Activated gamma-delta T cell treated with anti-CD3 and anti-CD28 coated beads, Interleukin-2, amount 50 U/mL, for 16 hours (primary cell): ENCODE measurements at places on chromosomes 7 and 10.

DNA sequence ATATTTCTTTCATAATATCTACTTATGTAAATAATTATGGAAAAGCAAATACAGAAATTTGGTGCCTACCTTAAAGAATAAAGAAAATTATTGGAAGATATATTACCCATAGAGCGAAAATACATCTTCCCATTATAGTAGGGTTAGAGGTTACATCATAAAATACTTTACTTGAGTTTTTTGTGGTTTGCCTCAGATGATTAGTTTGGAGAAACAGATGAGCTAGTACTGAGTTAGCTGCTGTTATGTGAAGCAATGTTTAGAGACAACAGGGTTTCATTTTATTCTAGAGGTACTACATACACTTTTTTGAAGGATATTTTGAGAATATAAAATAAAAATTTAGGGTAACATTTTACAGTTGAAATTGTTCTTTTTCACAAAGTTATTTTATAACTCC is 2.9 kb upstream of the MLLT10 start:
- no peak for DNase-seq

GRCh38 chr7:83547526-83547925 is 101.4 kb downstream of the SEMA3E start:
- DNase-seq: no peak

DNA sequence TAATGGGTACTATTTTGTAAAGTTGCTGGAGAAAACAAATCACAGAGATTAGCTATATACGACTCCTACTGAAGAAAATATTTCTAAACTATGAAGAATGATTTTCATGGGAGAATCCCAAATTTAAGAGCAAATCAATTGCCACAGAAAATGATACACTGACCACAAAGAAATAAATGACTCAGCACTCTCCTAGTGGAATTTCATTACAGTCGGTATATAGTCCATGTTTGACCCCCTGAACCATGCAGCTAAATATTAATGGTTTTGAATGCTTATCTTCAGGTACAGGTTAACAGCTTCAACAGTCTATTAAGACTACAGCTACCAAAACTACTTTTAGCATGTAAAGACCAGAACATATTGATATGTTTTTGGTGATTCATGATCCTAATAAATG is 65.0 kb downstream of the IDE start:
- DNase-seq: no peak

DNA sequence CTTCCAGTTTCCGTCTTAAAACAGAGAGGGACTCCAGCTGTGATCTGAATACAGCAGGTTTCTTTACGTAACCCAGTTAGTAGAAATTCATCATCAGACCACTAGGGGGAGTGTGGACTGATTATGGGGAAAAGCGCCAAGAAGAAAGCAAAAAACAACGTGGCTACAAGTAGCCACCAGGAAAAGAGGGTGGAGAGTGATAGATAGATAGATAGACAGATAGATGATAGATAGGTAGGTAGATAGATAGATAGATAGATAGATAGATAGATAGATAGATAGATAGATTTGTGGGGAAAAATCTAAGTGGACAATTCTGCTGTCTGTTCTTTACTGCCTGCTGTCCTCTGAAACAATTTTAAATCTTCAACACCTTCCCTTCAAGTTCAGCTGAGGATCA is 12.7 kb upstream of the AKR1B10 start:
- DNase-seq: peak; percentile 3

GRCh38 chr7:29262191-29262917 is 67.8 kb downstream of the CHN2 start:
- DNase-seq: no peak

GRCh38 chr7:113774182-113774807 is 144.5 kb downstream of the PPP1R3A start:
- DNase-seq: no peak

DNA sequence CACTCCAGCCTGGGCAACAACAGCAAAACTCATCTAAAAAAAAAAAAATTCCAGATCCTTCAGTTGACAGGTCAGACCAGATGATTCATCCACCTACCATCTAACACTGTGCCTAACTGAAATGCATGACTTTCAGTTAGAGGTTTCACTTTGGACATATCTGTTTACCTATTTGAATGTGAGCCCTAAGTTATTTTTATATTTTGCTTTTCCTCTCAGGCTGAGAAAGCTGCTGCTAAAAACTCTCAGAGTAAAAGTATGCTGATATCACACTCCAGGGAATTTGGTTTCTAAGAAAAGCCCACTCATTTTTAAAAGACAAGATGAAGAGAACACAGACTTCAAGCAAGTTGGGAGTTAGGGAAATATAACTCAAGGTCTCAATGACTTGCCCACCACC is 126.0 kb downstream of the SGMS1 start:
- DNase-seq: no peak

GRCh38 chr10:122255509-122256301 is 15.4 kb upstream of the BTBD16 start:
- DNase-seq: no peak

GRCh38 chr7:28686418-28686800 is 271.7 kb downstream of the TRIL start:
- no peak for DNase-seq

DNA sequence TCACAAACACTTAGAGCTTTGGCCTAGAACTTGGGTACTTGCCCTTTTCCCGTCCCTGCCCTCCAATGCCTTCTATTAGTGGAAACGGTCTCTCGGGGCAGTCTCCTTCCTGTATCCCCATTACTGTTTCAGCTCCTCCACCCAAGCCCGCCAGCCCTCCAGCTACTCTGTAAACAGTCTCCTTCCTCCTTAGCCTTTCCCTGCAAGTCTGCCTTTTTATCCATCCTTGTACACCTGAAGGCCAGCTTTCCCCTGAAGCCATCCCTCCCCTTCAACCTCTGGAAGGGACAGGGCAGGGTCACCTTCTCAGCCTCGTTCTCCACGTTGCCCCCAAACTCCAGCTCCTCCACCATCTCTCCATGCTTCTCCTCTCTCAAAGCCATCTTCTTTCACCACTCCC is 108.1 kb upstream of the ZNF746 start:
- no peak for DNase-seq

DNA sequence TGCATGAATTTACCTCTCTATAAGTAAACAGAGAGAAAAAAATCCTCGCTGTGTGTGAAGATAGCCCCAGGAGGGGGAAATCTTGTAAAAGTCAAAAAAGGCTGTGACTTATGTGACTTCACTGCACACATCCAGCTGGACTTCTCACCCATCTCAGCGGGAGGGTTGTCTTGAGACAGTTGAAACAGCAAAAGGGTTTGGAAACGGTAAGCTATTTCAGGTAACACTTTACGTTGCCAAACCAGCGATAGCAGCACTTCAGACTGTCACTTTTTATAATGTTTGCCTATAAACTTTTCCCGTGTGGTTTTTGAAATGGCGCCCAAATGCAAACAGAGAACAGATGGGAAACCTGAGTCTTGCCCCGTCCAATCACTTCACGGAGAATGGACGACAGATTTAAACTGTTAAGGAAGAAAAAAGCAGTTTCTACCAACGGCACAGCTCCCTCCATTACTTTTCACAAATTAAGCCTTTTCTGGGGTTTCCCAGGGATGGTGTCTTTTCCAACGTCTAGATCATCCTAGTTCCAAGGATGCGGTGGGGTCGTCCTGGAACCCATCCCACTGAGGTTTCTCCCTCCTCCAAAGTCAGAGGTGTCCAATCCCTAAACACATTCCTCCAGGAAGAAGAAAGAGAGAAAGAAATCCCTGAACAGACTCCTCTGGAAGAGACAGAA is 25.2 kb downstream of the FGFR2 start:
- no peak for DNase-seq

- no peak for DNase-seq
Observed at GRCh38 chr7:2008101-2008935, 224.4 kb downstream of the MAD1L1 start.

DNA sequence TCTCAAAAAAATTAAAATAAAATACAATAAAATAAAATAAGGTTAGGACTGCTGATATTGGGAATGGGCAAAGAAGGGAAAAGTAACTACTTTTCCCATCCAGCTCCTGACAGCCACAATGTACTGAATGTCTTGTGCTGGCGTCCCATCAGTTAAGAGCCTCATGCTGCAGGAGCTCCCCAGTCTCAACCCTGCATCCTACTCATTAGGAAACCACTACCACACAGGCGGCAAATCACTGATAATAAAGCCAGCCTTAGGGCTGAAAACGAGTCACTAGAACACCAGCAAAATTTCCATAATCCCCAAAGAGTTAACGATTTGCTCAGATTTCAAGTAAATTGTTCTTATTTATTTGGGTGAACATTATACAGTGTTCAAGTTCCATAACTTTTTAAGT is 4.3 kb downstream of the YWHAG start:
- no peak for DNase-seq

- no peak for DNase-seq
Observed at GRCh38 chr7:30937416-30937815, 25.8 kb downstream of the AQP1 start.

DNA sequence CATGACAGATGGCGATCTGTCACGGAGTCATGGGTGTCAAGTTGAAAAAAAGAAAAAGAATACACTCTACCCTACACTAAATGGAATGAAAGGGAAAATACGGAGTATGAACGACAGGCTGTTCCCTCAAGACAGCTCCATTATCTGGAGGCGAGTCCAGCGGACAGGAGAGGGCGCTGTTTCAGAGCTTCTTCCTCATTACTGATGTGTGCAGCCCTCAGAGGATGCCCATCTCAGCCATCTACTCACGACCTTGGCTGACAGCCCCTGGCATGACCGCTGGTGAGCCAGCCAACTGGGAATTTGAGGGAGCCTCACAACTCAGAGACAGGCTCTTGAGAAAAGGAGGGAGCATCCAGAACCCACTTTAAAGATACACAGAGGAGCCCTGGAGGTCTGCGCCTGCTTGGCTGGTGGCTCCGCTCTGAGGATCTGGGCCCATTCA is 49.6 kb upstream of the SMNDC1 start:
- DNase-seq: peak; percentile 69

DNA sequence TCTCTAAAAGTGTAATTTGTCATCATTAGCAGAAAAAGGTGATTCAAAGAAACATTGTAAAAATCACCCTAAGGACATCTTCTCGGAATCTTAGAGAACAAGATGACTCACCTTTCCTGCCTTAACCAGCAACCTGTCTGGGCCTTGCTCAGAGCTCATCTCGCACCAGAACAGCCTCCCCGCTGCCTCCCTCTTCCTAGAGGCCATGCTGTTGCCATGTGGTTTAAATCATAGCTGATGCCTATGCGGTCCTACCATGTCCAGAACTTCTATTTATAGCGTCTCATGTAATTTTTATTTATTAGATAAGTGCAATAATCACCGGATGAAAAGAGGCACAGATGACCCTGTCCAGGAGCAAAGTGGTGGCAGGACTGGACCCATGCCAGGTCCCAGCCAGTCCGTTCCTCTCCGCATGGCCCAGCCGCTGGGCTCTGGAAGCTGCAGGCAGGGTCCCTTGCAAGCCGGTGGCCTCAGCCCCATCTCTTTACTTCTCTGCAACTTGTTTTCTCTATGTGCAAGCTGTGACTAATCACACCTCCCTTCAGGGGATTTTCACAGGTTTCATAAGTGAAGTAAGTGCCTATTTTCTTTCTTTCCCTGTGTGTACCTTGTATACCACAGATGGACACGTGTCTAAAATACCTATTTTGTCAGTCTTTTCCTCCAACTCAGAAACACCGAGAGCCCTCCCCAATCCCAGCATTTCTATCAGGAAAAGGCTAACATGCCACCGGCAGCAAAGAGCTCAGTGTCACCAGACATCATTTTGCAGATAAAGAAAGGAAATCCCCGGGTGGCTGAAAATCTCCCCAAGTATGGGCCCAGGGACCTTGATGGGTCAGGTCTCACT is 27.1 kb downstream of the KLF6 start:
- DNase-seq: peak; percentile 52

GRCh38 chr7:98234429-98235147 is 17.4 kb downstream of the TECPR1 start:
- DNase-seq: no peak

DNA sequence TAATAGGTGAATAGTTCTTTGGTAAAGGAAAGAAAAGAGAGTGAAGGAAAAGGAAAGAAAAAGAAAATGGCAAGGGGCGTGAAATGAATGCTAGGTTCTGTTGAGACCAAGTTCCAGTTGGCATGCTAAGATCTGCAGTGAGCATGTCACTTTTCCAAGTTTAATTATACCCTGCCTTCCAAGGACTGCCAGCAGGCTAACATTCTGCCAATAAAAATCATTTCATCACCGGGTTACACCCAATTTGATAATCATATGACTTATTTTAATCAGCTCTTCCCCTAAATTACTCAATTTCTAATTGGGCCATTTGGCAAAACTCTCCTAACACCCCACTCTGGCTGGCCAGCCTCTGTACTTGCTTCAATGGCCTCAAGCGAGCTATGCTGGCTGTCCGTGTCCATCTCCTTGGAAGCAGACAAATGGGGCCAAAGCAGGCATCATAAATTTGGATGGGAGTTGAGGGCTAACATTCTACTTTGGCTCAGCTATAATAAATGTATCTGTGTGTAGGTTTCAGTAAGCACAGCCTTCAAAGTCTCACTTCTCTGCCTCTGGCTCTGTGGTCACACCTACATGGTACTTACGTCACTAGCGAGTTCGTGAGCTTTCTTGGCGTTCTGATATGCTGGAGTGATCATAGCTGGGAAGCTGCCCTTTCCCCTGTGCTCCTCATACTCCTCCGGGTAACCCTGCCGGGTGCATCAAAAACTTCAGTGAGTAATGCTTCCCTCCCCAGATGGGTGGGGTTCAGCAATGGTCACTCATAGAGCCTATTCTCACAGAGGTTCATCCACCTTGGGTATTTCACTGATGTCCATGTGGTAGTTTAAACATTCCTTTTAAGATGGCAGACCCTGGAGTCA is 17.3 kb downstream of the NRAP start:
- DNase-seq: no peak

DNA sequence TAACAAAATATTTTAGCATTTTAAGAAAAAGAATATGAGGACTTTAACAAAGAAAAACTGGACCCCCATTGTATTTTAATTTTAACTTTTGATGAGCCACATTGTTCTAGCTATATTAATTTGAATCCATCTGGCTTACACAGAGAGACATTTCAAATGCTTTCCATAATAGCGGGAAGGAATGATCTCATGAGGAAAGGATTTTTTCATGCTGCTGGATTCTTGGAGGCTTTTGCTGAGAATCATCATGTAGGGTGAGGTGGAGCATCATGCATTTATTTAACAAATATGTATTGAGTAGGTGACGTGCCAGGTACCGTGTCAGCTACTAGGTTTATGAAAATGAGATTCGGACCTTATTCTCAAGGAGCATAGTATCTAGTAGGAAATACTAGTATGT is 1006.3 kb downstream of the SORCS1 start:
- DNase-seq: no peak

DNA sequence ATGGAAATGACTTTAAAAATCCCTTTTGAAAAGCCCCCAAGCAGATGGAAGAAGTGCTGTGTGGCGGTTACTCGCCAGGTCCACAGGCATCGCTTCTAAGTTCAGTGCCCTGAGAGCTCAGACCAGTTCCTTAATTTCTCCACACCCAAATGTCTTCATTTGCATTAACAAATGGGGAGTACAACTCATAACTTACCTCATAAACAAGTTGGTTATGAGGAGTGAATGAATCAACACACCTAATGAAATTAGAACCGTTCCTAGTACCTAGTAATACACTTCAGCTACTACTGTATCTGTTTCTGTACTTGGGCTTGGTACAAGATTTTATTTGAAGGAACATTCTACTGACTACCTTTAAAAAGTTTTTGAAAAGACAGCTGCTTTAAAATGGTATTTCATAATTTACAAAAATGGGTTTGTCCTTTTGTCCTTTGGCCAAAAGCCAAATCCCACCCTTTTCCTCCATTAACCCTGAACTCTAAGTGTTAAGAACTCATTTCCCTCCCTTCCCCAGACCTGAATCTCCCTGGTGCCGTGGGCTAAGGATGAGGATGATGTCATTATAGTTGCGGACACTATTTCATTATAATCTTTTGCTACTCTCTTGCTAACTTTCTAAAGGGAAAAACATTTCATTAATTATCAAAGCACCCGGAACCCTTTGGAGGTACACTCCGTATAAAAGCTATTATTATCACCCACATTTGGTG is 221.5 kb upstream of the CELF2 start:
- no peak for DNase-seq
